ENCODE measurements at places on chromosomes 5 and 9.

DNA sequence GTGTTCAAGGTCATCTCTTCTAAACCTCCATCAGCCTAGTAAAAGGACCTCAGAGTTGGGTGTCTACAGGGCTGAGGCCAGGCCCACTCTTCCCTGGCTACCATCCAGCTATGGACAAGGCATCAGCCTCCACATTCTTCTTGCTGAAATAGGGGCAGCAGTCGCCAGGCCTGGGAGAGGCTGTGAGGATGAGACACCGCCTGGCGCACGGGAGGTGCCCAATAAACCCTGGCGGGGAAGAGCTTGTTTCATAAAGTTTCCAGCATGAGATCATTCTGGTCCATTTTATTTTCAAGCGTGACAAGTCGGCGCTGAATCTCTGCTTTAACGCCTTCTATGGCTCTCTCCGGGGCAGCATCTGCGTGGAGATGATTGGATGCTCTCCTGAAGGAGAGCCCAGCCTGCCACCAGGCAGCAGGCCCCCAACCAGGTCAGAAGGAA, 153.4 kb downstream of the OLFM1 start:
- DNase-seq: no peak

- no peak for DNase-seq
These were observed 105.7 kb downstream of the LURAP1L start for GRCh38 chr9:12880406-12881015.

GRCh38 chr9:84141741-84142370, 161.3 kb downstream of the RMI1 start:
- peak; percentile 64 for DNase-seq

GRCh38 chr5:14251733-14252132, 108.6 kb downstream of the TRIO start:
- no peak for DNase-seq

GRCh38 chr5:93589829-93590215, 6.8 kb downstream of the NR2F1 start:
- DNase-seq: no peak

DNA sequence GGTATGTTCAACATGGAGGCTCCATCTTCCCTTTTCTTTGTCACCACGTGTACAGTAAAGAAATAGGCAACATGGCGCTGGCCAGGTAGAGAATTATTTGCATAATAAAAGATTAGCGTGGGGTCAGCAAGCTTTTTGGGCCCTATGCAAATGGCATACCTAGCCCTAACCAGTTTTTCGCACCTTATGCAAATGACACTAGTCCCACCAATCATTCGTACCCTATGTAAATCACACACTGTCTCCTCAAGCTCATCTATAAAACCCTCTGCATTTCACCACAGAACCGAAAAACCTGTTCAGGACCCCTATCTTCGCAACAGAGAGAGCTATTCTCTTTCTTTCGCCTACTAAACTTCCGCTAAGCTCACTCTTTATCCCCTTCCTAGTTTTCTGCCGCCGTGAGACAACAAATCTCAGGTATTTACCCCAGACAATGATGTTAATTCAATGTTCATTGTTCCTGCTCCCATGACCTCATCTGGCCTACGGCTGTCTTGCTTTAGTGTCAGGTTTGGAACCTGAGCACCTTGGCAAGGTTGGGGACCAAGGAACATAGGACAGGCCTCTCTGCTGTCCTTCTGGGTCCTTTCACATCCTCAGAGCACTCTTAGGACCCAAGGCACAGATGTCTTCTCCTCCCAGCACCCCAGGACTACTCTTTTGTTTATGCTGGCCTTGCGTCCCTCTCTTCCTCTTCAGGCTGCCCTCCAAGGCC, 180.7 kb upstream of the RAI14 start:
- DNase-seq: no peak

DNA sequence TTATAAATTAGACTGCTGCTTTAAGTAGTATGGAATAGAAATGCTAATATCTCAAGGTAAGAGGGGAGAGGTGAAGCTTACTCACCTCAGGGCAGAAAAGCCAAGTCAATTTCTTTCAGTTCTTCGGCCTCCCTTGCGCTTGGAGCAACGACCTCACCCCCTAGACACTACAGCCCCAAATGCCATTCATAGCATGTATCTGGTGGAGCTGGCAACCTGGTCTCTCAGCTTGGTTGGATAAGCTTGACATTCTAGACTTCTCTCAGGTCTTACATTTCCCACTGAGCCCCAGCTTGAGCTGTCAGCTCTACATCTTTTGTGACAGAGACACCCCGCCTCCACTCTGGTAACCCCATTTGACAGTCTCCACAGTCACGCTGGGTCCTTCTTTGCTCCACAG, 154.9 kb downstream of the ZNF608 start:
- no peak for DNase-seq

DNA sequence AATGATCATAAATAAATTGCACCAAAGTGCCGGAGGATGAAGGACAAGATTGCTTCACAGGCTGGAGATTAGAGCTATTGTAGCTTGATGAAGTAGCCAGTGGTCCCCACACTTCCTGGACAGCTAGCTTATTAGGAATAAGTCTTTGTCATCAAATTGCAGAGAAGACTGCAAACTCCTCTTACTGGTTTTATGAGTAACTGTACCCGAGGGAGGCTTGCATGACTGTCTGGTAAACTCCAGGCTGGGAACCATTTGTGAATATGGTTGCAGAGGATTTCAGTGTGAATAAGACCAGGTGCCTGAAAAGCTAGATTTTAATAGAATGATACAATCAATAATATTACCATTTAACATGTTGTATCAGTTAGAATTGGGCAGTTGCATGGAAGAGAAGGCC, 36.5 kb upstream of the SEMA5A start:
- DNase-seq: no peak

GRCh38 chr5:53969176-53969730, 341.1 kb downstream of the ARL15 start:
- no peak for DNase-seq

DNA sequence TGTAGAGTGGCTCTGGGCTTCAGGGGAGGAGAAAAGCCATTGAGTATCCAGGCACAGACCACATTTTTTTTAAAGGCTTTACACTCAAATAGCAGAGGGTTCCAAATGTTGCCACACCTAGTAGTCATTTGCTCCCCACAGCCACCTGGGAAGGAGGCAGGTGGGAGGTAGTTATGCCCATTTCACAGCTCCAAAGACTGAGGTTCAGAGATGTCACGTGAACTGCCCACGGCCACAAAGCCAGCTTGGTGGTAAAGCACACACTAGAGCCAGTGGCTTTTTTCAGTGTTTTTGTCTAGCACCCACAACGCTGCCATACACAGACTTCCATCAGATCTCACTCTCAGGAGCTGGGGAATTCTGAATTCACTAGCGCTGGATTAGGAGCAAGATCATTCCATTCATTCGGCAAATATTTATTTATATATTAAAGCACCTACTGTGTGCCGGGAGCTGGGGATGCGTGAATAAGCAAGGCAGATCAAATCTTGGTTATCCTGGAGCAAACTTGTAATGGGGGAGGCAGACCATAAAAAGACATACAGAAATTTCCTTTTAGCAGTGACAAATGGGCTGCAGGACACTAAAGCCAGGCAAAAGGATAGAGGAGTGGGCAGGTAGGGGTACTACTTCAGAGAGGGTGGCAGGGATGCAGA, 7.4 kb downstream of the WHRN start:
- DNase-seq: no peak

GRCh38 chr5:114243281-114243971, 118.4 kb upstream of the KCNN2 start:
- DNase-seq: no peak

- no peak for DNase-seq
These were observed 10.1 kb downstream of the ABCA2 start for GRCh38 chr9:137017791-137018497.

DNA sequence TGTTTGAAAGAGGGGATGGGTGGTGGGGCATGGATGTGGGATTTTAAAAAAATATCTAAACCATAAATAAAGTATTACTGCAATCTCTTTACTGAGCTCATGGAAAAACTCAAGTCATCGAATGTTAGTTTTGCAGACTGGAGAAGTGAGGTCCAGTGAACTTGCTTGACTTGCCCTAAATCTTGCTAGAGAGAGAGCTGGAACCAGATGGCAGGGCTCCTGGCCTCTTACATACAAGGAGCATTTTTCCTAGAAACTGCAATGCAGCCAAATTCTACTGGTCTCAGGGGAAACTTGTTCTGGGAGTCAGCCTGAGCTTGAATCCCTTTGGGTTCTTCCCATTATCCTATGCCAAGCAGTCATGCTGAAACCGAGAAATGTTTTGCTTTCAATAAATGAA, 2.9 kb upstream of the TGFBI start:
- DNase-seq: no peak

- DNase-seq: no peak
These were observed 161.4 kb upstream of the ITGA1 start for GRCh38 chr5:52626312-52626711.

DNA sequence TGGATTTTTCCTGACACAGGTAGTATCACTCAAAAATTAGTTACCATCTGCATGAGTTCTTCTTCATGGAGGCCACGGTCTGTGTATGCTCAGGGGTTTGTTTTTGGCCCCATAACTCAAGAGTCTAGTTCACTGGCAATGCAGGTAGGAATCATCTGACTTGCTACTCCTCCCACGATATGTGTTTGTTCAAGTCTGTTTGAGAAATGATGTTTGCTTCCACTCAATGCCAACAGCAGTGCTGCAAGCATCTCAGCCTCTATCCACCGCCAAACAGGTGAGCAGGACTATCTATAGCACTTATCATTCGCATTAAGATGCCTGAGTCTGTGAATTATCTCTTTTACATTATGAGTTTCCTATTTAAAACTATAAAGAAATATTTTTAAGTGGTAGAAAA, 264.8 kb upstream of the PTGER4 start:
- no peak for DNase-seq

- DNase-seq: no peak
These were observed 93.6 kb downstream of the INSYN2B start for GRCh38 chr5:169886677-169887076.

DNA sequence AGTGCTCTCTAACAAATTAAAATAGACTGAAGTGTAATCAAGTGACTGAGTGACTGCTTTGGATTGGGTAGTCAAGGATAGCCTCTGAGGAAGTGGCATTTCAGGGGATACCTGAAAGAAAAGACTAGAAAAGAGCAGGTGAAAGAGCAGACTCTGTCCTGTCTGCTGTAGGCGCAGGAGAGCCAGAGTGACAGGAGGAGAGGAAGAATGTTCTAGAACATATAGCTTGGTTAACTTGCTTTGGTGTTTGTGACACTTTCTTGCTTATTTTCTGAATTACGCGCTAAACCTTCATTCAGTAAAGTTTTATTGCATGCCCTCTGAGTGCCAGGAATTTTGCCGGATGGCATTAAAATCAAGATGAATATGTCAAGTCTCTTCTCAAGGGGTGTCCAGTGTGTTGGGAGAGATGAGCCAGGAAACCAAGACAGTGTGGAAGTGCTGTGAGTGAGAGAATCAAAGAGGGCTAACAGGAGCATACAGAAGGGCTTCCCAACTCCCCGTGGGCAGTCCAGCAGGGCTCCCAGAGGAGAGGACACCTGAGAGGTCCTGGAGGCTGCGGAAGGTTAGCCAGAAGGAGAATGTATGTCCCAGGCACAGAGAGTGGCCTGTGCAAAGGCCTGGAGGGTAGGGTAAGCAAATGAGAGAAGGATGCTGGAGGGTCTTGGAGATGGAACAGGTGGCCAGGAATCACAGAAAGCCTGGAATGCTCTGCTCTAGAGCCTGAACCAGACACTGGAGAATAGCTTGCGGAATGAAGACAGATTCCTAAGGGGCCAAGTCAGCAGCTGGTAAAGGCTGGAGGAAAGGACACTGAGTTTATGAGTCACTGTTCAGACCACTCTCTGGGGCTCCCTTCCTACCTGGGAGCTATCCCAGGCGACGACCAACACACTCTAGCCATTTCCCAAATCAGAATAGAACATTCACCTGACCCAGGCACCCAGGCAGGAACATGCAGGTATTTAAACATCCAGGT, 59.3 kb downstream of the SLC22A5 start:
- DNase-seq: peak; percentile 41

GRCh38 chr5:9547122-9547947, 1.5 kb upstream of the SEMA5A start:
- DNase-seq: no peak

DNA sequence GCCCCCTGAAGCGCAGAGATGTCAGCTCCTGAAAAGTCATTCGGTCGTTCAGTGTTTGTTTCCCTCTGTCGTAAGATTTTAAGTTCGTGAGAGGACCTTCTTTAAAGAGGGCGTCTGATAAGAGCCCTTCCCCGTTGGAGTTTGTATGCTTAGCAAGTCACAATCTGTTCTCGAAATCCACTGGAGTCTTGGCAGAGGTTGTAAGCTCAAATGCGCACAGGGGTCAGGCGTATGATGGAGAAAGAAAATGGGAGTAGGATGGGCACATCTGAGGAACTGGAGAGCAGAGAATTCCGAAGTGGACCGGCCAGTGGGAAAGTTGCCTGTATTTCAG, 710 bp downstream of the HSD17B4 start:
- DNase-seq: no peak

GRCh38 chr5:11898-12297, 80.1 kb upstream of the PLEKHG4B start:
- DNase-seq: no peak

- DNase-seq: no peak
These were observed 107.3 kb upstream of the MEGF10 start for GRCh38 chr5:127183332-127183731.

DNA sequence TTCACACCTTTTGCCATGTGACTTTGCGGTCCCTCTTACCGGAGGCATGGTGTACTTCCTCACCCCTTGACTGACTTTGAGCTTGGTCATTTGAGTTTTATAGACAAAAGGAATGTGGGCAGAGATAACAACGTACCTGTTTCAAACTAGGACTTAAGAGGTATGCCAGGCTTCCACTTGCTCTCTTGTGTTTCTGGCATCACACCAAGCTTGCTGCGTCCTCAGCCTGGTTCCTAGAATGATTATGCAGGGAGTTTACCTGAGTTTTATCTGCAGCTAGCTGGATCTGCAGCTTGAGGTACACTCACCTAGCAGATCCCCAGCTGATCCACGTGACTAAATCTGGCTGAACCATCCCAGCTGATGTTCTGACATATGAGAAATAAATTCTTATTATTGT, 66.2 kb downstream of the PLK2 start:
- DNase-seq: no peak

DNA sequence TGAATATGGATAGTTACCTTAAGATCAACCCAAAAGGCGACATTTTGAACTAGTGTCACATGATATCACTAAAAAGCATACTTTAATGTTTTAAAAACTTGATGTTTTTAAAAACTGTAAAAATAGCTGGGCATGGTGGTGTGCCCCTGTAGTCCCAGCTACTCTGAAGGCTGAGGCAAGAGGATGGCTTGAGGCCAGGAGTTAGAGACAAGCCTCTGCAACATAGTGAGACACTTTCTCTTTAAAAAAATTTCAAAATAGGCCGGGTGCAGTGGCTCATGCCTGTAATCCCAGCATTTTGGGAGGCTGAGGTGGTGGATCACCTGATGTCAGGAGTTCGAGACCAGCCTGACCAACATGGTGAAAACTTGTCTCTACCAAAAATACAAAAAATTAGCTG, 129.5 kb downstream of the NPR3 start:
- no peak for DNase-seq
